ENCODE measurements at places on chromosomes 2 and 18.

GRCh38 chr2:218394298-218395089 lies 5.2 kb upstream of the CTDSP1 start:
- DNase-seq: no peak

GRCh38 chr2:78896536-78896935 lies 129.0 kb upstream of the REG3G start:
- no peak for DNase-seq

- no peak for DNase-seq
These were observed 126.0 kb downstream of the LPIN1 start for GRCh38 chr2:11872247-11872947.

- DNase-seq: no peak
These were observed 20.5 kb downstream of the FHL2 start for GRCh38 chr2:105378276-105378840.

- DNase-seq: no peak
These were observed 133.3 kb upstream of the HS6ST1 start for GRCh38 chr2:128452024-128452411.

- no peak for DNase-seq
These were observed 1995.5 kb upstream of the CELF4 start for GRCh38 chr18:39561126-39561525.

GRCh38 chr2:30702694-30703093 lies 104.6 kb downstream of the CAPN13 start:
- DNase-seq: no peak

DNA sequence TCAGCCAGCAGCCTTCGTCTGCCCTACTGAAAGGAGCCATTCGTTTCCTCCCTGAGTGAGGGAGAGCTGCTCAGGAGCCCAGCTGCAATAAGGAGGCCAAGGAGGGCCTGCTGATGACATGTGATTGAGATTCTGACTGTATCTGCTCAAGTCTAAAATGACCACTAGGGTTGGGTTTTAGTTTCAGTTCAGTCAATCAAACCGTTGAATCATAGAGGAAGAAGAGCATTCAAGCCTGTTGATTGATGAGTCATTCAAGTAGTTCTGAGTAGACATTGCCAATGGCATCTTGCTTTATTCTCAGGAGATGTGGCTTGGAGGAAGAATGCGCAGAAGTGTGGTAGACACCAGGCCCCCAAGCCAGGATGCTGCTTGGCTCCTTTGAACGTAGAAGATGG lies 19.9 kb upstream of the BCL2L11 start:
- DNase-seq: no peak

GRCh38 chr2:162720559-162721271 lies 117.9 kb downstream of the KCNH7 start:
- DNase-seq: no peak

DNA sequence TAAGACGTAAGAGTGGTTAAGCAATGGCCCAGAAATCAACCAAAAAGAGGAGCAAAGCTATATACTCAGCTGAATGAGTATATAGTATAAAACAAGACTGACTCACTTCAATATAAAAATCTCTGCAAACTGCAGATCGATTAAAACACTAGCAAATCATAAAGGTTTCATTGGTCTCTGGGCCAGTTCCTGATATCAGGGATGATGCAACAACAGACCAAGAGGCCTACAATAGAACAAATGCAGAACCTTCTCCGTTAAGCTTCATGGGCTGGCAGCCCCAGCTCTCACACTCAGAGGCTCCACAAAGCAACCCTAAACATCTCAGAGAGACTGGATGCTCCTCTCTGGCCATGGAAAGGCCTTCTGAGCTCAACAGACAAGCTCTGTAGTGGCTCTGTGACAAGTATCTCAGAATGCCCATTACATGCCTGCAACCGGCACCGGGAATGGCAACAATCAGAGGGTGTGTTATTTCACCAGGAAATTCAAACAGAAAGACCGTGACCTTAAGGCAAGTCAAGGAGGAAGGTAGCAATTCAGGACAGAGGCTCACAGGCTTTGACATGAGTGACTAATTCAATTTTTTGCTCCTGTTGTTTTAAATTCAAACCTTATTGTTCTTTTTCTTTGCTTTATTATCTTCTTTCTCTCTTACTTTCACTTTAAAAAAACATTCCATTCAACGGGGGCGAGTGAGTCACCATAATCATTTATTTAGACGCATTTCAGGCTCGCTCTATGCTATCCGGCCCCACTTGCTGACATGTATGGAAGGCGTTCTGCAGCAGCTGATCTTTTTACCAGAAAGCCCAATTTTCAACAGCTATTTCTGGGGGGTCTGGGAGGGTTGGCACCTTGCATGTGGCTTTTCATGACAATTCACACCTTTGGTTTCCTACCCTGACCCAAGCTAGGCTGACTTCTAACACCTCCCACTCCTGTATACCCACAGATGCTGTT lies 15.1 kb downstream of the CYRIA start:
- no peak for DNase-seq

DNA sequence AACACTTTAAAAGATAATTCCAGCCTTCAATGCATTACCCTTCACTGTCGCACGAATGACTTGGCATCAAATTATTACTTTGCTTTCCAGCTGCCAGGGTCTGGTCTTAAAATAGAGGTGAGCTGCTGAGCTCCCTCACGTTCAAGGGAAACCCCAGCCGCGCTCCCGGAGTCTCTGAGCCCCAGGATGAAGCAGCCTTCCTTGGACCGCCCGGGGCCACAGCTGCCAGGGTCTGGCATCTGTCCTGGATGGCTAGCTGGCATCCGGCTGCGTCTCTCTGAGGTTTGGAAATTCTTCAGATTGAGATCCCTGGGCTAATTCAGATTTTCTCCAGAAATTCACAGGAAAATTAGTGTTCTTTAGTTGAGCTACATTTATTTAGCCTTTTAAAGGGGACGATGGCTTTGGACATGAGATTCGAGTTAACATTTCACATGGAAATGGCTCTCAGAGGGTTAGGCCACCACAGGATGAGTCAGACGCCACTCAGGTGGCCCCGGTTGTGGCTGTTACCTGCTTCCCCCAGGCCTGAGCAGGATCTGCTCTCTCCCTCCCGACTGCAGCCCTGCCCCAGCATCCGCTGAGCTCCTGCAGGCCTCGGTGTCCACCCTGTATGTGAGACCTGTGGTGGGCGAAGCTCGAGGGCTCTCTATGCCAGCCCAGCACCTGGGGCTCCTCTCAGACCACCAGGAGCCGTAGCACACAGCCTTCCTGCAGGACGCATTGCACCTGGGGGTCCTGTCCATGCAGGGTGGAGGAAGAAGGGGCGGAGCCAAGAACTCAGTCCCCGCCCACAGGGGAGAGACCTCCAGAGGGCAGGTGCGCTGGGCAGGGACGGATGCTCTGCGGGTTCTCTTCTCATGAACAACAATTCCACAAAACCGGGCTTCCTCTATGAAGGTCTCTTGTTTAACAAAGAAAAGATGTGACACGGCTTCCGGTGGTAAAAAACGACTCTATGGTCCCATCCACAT lies 255.5 kb downstream of the TWIST2 start:
- no peak for DNase-seq

DNA sequence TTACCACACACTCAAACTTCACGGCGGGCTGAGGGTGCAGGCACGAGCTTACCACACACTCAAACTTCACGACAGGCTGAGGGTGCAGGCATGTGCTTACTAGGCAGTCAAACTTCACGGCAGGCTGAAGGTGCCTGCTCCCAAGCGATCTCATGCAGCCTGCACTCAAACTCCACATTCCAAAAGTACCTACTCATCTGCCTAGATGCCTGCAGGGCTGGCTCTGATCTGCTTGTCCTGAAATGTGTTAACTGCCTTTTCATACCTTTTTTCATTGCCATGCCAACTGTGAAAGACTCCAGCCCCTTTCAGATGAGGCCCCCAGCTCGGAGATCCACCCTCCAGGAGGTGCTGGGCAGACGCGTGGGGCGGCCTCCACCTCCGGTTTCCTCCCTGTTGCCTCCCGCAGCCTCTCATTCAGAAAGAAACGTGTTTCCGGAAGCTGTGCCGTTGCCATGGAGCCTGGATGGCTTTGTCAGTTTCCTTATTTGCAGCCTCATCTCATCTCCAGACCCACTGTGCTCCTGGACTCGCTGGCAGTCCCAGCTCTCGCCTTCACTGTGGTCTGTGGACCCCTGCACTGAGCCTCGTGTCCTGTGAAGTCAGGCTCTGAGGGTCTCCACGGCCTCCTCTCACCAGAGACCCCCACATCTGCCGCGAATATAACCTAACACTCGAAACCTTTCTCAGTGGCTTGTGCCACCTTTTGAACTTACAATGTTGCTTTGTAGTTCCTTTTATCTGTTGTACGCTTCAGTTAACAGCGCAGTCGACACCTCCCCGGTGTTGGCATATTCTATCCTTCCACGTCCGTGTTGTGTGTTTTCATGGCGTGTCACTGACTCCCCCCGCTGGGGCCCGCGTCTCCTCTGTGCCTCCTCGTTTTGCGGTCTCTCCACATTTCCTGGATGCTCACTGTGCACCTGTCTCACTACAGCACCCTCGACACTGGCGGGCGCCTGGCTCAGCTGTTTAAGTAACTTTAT lies 106.1 kb upstream of the ALKAL2 start:
- DNase-seq: peak; percentile 60

GRCh38 chr2:100197631-100198153 lies 55.3 kb upstream of the AFF3 start:
- no peak for DNase-seq

GRCh38 chr2:201127570-201127969 lies 11.6 kb downstream of the CFLAR start:
- DNase-seq: no peak

- no peak for DNase-seq
These were observed 171.0 kb upstream of the HS6ST1 start for GRCh38 chr2:128489526-128490273.

- DNase-seq: no peak
These were observed 27.9 kb downstream of the IL37 start for GRCh38 chr2:112938904-112939303.

GRCh38 chr18:58484989-58485981 lies 143.6 kb downstream of the ALPK2 start:
- no peak for DNase-seq

DNA sequence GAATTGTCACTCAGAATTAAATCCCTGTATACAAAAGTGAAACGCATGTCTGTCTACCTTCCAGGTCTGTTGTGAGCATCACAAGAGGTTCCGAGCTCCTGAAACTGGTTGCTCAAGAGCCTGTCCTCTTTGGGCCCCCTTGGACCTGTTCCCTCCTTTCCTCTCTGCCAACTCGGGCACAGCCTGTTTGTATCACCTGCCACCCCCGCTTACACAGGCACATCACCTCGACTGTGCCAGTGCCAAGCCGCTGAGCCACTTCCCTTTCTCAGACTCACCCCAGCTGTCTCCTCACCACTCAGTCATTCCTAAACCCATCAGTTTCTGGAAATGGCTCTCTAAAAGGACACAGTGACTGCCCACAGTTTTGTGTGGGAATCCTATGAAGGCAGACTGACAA lies 3.1 kb downstream of the EFR3B start:
- DNase-seq: no peak

DNA sequence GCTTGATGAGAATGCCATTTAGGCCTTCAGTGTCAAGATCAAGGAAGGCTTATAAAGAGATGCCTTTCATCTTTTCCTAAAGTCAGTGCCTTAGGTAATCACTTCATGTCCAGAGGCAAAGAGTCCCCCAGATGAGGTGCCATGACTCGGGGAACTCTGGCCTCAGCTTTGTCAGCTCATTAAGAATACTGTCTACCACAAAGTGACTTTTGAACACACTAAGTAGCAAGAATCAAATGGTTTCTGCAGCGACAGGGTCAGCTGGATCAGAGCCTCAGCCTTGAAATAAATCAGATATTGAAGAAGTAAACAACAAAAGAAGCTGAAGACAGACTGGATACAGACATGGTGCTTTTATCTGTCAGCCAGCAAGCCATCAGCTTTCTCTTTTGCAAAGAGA lies 120.1 kb upstream of the SLC39A10 start:
- DNase-seq: no peak

GRCh38 chr2:217920879-217921603 lies 81.8 kb downstream of the TNS1 start:
- DNase-seq: no peak

GRCh38 chr2:64666810-64667438 lies 13.2 kb upstream of the SERTAD2 start:
- DNase-seq: no peak

DNA sequence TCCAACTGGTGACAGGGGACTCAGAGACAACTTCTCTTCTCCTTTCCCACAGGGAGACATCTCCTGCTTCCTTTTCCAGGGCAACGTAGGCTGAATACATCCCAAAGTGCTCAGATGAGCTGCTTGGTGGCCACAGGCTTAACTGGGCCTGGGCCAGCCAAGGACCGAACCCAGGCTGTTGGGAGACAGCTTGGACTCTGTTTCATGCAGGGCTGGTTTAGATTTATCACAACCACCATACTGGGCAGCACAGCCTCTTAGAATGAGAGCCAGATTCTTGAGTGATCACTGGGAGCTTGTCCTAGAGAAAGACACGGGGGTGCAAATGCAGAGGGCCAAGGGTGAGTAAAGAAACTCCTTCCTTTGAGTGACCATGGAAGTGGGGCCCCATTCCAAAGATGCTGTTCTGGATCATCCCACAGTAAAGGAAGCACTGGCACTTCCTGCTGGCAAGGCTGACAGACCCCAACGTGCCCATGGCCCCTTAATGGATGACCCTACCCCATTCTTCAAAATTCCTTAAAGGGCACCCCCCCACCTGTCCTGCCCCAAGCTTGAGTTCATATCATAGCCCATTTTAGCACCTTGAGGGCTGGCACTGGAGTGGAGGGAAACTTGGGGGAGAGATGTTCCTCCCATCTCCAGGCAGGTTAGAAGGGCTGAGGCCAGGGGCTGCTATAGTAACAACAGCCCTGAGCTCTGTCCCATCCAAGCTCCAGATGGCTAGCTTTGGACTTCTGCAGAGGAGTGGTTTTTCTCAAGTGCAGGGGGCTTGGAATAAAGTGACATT lies 84.1 kb downstream of the CAPN13 start:
- no peak for DNase-seq
